Myometrial cell (primary cell): ENCODE measurements at places on chromosomes 5 and 9. TPM values are rescaled to one million over a fixed set of nuclear protein-coding genes. Genes with fewer than 3 reads are reported as not detected.

The EPB41L4B gene
- 0.29 TPM in 1 of 2 replicates, not detected in the other for total RNA-seq

The PCDHAC2 gene
- total RNA-seq: not detected in 2 replicates

The OR2S2 gene
- total RNA-seq: not detected in 2 replicates

The SLC45A2 gene
- not detected in 2 replicates for total RNA-seq

The PCDHA10 gene
- total RNA-seq: not detected in 2 replicates

The MRPS2 gene
- 64.3 and 69.1 TPM in 2 replicates for total RNA-seq

The GABRG2 gene
- total RNA-seq: not detected in 2 replicates

The BSPRY gene
- not detected in 2 replicates for total RNA-seq

The INSL4 gene
- total RNA-seq: not detected in 2 replicates

The SPATA31C1 gene
- total RNA-seq: not detected in 2 replicates

The SHB gene
- 17.9 and 20.4 TPM in 2 replicates for total RNA-seq

The NXNL2 gene
- total RNA-seq: 1.9 and 2.6 TPM in 2 replicates

The RASEF gene
- total RNA-seq: not detected in 2 replicates

The MARCOL gene
- total RNA-seq: not detected in 2 replicates
